Testis (tissue), 5 donors: ENCODE measurements at places on chromosomes 12 and 14. TPM values are rescaled to one million over a fixed set of nuclear protein-coding genes. Genes with fewer than 3 reads are reported as not detected.

LMO3 gene
- polyA plus RNA-seq: 2.3 TPM

EIF2S3B gene
- polyA plus RNA-seq: 4.1 TPM

TNFAIP2 gene
- polyA plus RNA-seq: 92.8 TPM

MSRB3 gene
- polyA plus RNA-seq: 20.0 TPM

ABCB9 gene
- polyA plus RNA-seq: 41.6 TPM

KCNH3 gene
- 4.5 TPM for polyA plus RNA-seq

TM7SF3 gene
- 73.1 TPM for polyA plus RNA-seq

DNA sequence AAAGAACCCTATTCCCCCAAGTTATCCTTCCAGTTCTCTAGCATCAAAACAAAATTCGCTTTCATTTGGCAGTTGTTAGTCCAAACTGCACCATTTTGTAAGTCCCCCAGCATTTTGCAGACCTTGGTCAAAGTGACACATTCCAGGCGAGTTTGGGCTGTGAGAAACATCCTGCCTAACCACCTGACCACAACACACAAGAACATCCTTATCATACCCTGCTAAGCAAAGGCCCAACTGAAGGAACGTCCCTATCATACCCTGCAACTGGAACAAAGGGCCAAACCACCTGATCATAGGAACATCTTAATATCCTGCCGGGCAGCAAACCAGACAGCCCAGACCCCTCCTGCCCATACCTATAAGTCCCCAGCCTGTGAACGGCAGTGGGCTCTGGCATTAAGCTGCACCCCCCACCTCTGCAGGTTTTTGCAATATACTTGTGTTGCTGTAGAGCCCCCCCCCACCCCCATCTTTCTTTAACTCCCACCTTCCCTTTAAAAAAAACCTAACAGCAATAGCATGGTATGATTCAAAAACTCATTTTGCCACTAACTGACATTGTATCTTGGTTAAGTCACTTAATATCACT, 2.7 kb downstream of the PCNX4 start:
- no peaks in the 10 kb centered on the region for H3K36me3 ChIP-seq
- H3K27me3 ChIP-seq: no peaks in the 10 kb centered on the region
- no peak overlapping the region for H3K4me3 ChIP-seq
- DNase-seq: no peak
- peaks cover 17% of the 10 kb centered on the region for H3K4me1 ChIP-seq
- H3K27ac ChIP-seq: no peak overlapping the region

DNA sequence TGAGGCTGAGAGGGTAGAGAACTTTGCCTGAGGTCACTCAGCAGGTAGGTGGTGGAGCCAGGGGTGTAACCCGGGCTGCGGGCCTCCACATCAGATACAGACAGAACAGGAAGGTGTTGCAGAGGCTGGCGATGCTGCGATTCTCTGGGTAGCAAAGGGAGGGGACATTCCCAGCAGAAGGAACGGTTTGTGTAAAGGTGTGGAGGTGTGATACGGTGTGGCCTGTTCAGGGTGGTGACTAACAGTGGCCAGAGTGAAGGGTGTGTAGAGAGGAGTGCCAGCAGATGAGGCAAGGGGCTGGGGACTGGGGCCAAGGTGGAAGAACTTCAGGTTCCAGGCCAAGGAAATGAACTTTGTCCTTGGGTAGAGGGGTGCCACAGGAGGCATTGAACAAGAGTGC, 18.2 kb upstream of the FAIM2 start:
- H3K4me1 ChIP-seq: peaks cover 25% of the 10 kb centered on the region
- no peak overlapping the region for H3K27ac ChIP-seq
- no peak overlapping the region for H3K4me3 ChIP-seq
- DNase-seq: no peak
- no peaks in the 10 kb centered on the region for H3K27me3 ChIP-seq

GRCh38 chr12:131912518-131913274, 16.4 kb upstream of the PUS1 start:
- H3K27me3 ChIP-seq: no peaks in the 10 kb centered on the region
- H3K27ac ChIP-seq: no peak overlapping the region
- peak; percentile 95 for DNase-seq
- no peaks in the 10 kb centered on the region for H3K36me3 ChIP-seq

DNA sequence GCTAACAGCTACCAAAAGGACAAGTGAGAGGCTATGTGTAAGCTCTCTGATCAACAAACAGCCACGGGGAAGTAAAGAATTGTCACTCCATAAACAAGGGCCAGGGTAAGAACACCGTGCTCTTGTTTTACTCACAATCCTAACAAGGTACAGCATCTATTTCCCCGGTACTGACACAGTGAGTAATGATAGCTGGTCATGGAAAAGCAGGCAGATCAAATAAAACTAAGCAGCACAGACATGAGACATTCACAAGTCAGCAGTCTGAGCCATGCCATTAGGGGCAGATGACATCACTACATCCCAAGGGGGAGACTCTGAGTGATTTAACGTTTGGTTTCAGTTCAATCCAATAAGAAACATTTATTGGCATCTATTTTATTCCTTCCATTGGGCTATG, 54.4 kb downstream of the ARL6IP4 start:
- no peak overlapping the region for H3K27ac ChIP-seq
- H3K36me3 ChIP-seq: no peaks in the 10 kb centered on the region
- no peak overlapping the region for H3K4me3 ChIP-seq
- no peaks in the 10 kb centered on the region for H3K27me3 ChIP-seq
- no peak for DNase-seq
- no peaks in the 10 kb centered on the region for H3K4me1 ChIP-seq

- H3K27ac ChIP-seq: no peak overlapping the region
- no peaks in the 10 kb centered on the region for H3K27me3 ChIP-seq
- no peaks in the 10 kb centered on the region for H3K36me3 ChIP-seq
- peak; percentile 19 for DNase-seq
Measured at GRCh38 chr12:21831791-21832344, 57.4 kb upstream of the KCNJ8 start.

DNA sequence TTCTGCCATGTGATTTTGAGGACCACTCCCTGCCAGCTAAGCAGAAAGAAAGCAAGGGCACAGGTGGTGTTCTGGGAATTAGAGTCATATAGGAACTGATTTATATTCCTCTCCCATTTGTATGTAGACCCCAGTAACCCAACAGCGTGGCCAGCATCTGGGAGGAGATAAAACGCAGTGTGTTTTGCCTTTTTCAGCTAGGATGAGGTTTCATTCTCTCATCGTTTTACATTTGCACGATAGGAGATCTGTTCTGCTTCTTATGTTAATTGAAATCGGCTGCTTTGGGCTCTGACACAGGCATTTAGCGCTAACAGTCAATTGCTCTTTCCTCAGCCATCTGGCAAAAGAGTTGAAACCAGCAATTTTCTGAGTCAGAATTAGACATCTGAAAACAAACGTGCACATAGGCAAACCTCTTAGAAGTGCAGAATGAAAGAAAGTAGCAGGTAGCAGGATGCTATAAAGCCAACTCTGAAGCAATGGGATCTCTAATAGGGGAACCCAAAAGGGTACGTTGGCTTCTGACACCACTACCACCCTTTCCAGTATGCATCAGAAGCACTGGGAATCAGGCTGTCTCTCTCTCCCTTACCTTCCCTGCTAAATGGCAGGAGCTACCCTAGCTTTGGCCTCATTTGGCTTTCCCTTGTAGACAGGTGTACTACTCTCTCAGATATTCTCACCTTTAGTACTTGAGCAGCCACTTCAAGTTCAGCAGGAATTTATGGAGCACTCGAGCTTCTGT, 219.1 kb downstream of the PHLDA1 start:
- H3K4me3 ChIP-seq: no peak overlapping the region
- no peak for DNase-seq
- H3K36me3 ChIP-seq: no peaks in the 10 kb centered on the region

- H3K4me3 ChIP-seq: no peak overlapping the region
- DNase-seq: no peak
- no peaks in the 10 kb centered on the region for H3K36me3 ChIP-seq
- H3K27me3 ChIP-seq: no peaks in the 10 kb centered on the region
Measured at GRCh38 chr12:105076098-105076497, 8.2 kb downstream of the ALDH1L2 start.

- peak within 1 kb of the TSS; percentile 59 for H3K27ac ChIP-seq
- no peaks in the 10 kb centered on the region for H3K27me3 ChIP-seq
- peak within 1 kb of the TSS; percentile 68 for H3K4me3 ChIP-seq
- no peaks in the 10 kb centered on the region for H3K4me1 ChIP-seq
- peak; percentile 55 for DNase-seq
Measured at GRCh38 chr14:73591690-73592449, at the start of gene ACOT4. ACOT4 (plus strand) TSS chr14:73591873; CDS start chr14:73591960, 87 bp downstream.

- H3K4me1 ChIP-seq: no peaks in the 10 kb centered on the region
- no peak overlapping the region for H3K4me3 ChIP-seq
- H3K36me3 ChIP-seq: no peaks in the 10 kb centered on the region
- H3K27me3 ChIP-seq: no peaks in the 10 kb centered on the region
Measured at GRCh38 chr12:43102546-43103264, 449.3 kb downstream of the ADAMTS20 start.

- no peak for DNase-seq
- no peaks in the 10 kb centered on the region for H3K27me3 ChIP-seq
- H3K27ac ChIP-seq: no peak overlapping the region
Measured at GRCh38 chr12:52216807-52217206, 16.2 kb upstream of the KRT7 start.

- H3K27me3 ChIP-seq: no peaks in the 10 kb centered on the region
- no peak overlapping the region for H3K27ac ChIP-seq
- H3K4me1 ChIP-seq: no peaks in the 10 kb centered on the region
- H3K4me3 ChIP-seq: no peak overlapping the region
Measured at GRCh38 chr12:89779090-89779489, 70.5 kb upstream of the ATP2B1 start.

GRCh38 chr14:23513005-23513817, 38.4 kb downstream of the ZFHX2 start:
- H3K36me3 ChIP-seq: no peaks in the 10 kb centered on the region
- no peak overlapping the region for H3K27ac ChIP-seq
- no peak overlapping the region for H3K4me3 ChIP-seq
- no peak for DNase-seq
- H3K4me1 ChIP-seq: no peaks in the 10 kb centered on the region
- H3K27me3 ChIP-seq: no peaks in the 10 kb centered on the region

GRCh38 chr12:12872934-12873275, 18.5 kb upstream of the GPRC5A start:
- no peaks in the 10 kb centered on the region for H3K27me3 ChIP-seq
- no peak overlapping the region for H3K27ac ChIP-seq
- no peaks in the 10 kb centered on the region for H3K36me3 ChIP-seq
- no peak overlapping the region for H3K4me3 ChIP-seq

DNA sequence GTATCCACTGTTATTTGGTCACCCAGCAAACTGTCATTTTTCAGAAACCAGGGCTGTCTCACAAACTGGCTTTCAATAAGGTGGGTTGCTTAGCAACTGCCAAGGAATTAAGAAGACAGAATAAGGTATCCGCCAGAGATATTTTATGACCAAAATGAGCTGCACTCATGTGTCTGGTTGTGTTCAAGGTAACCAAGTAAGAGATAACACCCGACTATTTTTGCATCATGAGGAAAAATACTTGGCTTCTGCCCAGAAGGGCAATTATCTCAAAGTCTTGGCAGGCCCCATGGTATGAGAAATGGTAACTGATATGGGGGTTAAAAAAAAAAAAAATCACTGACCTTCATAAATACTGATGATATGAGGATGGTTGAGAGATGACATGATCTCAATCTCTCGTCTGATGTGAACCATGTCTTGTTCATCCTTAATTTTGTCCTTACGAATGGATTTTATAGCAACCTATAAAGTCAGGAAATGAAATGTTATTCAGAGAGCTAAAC, 32.6 kb downstream of the NUAK1 start:
- H3K27me3 ChIP-seq: no peaks in the 10 kb centered on the region
- no peaks in the 10 kb centered on the region for H3K36me3 ChIP-seq
- DNase-seq: no peak
- no peak overlapping the region for H3K4me3 ChIP-seq
- peaks cover 42% of the 10 kb centered on the region for H3K4me1 ChIP-seq

DNA sequence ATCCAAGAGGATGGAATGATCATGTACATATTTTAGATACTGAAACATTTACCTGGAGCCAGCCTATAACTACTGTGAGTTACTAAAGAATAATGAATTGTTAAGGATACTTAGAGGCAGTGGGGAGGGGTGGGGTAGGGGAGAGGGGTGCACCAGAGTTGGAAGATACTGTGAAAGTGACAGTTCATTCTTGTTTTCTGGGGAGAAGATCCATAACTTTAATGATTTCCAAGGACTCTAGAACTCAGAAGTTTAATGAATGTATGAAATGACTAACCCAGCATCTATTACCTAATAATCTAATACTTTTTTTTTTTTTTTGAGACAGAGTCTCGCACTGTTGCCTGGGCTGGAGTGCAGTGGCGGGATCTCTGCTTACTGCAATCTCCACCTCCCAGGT, 10.5 kb downstream of the KLHDC2 start:
- H3K4me3 ChIP-seq: no peak overlapping the region
- no peaks in the 10 kb centered on the region for H3K27me3 ChIP-seq
- no peaks in the 10 kb centered on the region for H3K36me3 ChIP-seq
- no peak for DNase-seq
- H3K27ac ChIP-seq: no peak overlapping the region
- no peaks in the 10 kb centered on the region for H3K4me1 ChIP-seq

GRCh38 chr14:68291820-68292219, 472.2 kb downstream of the RAD51B start:
- no peak overlapping the region for H3K4me3 ChIP-seq
- H3K27me3 ChIP-seq: no peaks in the 10 kb centered on the region
- H3K27ac ChIP-seq: no peak overlapping the region
- no peak for DNase-seq
- no peaks in the 10 kb centered on the region for H3K36me3 ChIP-seq
- H3K4me1 ChIP-seq: peaks cover 32% of the 10 kb centered on the region

- no peaks in the 10 kb centered on the region for H3K27me3 ChIP-seq
- H3K4me3 ChIP-seq: no peak overlapping the region
- H3K27ac ChIP-seq: no peak overlapping the region
- no peak for DNase-seq
Measured at GRCh38 chr12:60223242-60223641, 627.4 kb downstream of the SLC16A7 start.

GRCh38 chr12:11657511-11657910, 8.0 kb downstream of the ETV6 start:
- no peaks in the 10 kb centered on the region for H3K27me3 ChIP-seq
- H3K4me3 ChIP-seq: no peak overlapping the region
- no peak for DNase-seq
- no peak overlapping the region for H3K27ac ChIP-seq
- no peaks in the 10 kb centered on the region for H3K36me3 ChIP-seq

GRCh38 chr12:43309959-43310358, 242.0 kb downstream of the ADAMTS20 start:
- H3K36me3 ChIP-seq: no peaks in the 10 kb centered on the region
- no peak overlapping the region for H3K27ac ChIP-seq
- DNase-seq: no peak
